Osteoblast (primary cell): ENCODE measurements at places on chromosomes 2 and 18.

DNA sequence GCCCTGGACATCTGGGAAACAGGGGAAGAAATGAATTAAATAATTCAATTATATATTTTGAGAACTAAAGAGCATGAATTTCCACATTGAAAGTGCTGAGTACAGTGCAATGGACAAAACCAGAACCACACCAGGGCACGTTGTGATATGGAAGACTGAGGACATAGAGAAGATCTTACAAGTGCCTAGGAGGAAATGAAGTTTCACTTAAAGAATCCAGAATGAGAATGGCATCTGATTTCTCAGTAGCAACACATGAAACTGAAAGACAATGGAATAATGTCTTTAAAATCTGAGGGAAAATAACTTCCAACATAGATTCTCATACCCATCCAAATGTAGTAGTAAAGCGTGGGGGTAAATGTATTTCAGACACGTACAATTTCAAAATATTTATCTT is 20.3 kb upstream of the AAK1 start:
- no peak for DNase-seq

DNA sequence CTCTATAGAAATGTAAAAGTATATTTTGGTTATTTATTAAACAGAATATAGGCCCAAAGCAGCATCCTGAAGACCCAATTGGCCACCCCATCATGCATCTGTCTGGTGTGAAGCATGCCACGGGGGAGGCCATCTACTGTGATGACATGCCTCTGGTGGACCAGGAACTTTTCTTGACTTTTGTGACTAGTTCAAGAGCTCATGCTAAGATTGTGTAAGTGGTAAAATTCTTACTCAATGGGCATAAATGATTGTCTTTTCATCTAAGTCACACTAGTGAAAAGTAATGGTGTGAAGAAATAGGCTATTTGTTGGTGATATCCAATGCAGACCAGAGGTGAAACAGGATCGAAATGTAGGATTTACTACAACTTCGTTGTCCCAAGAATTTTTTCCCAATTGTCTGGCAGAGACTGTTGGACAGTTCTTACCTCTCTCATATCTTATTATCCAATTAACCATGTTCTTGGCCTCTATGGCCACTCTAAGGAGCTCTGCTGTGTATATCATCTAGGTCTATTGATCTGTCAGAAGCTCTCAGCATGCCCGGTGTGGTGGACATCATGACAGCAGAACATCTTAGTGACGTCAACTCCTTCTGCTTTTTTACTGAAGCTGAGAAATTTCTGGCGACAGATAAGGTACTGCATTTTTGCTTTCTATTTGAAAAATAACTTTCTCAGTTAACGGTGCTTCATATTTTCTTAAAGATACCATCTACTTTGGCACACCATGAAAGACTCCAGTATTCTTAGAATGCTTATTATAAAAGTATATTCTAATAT is 35.0 kb downstream of the AOX1 start:
- no peak for DNase-seq

GRCh38 chr2:223760838-223761502 is 76.4 kb downstream of the AP1S3 start:
- peak; percentile 82 for DNase-seq

DNA sequence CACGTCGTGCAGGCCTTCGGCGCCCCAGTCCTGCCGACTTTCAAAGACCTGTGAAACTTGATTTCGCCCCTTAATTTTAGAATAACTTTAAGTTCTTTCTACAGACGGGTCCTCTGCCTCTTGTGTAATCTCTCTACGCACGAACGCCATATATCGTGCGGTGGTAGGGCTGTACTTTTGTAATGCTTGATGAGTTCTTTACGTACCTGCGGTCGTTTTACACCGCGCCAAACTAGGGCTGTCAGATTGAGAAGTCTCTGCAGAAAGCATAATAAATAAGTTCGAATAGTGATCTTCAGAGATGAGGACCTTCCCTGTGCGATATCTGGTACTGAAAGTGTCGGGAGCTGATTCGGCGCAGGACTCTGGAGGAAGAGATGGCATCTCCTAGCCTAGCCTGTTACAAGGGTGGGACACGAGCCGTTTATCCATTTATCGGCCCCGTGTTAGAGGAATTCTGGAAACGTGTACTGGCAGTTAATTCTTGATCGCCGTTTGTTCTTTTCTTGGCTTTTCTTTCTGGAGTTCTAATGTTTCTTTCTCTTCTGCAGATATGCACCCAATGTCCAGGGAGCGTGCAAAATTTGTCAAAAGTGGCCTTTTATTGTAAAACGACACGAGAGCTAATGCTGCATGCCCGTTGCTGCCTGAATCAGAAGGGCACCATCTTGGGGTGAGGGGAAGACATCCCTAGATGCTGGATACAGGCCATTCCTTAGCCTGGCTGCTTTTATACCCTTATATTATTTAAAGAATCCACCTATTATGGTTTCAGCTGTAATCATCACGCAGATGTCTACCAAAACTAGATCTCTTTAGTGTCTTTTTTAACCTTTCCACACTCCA is 781 bp upstream of the SLC5A6 start:
- DNase-seq, result peak; percentile 37

- no peak for DNase-seq
Measured at GRCh38 chr18:45938488-45938935, 28.6 kb downstream of the EPG5 start.

- DNase-seq, result no peak
Measured at GRCh38 chr2:235195921-235196320, 244.1 kb downstream of the SH3BP4 start.

- DNase-seq, result no peak
Measured at GRCh38 chr2:98205889-98206288, 118.9 kb downstream of the VWA3B start.

DNA sequence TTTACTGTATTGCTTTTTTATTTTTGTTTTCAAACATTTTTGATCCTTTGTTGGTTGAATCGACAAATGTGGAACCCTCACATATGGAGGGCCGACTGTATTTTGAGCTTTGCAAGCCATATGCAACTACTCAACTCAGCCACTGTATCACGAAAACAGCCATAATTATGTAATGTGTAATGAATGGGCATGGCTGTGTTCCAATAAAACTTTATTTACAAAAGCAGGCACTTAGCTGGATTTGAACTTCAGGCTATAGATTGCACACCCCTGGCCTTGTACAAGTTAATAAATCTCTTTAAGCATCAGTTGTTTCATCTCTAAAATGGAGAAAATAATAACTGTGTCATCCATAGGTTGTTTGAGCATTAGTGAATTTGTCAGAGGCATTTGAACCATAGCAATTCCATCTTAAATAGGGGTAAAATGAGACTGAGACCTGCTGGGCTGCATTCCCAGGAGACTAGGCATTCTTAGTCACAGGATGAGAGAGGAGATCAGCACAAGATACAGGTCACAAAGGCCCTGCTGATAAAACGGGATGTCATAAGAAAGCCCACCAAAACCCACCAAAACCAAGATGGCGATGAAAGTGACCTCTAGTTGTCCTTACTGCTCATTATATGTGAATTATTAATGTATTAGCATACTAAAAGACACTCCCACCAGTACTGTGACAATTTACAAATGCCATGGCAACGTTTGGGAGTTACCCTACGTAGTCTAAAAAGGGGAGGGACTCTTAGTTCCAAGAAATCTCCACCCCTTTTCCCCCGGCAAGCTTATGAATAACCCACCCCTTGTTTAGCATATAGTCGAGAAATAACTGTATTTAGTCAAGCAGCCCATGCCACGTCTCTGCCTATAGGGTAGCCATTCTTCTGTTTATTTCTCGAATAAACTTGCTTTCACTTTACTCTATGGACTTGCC is 13.7 kb upstream of the LTBP1 start:
- DNase-seq, result no peak
